ENCODE measurements at places on chromosomes 13 and 19.

GRCh38 chr13:52405369-52405766, 604 bp downstream of the THSD1 start:
- no peak for DNase-seq

DNA sequence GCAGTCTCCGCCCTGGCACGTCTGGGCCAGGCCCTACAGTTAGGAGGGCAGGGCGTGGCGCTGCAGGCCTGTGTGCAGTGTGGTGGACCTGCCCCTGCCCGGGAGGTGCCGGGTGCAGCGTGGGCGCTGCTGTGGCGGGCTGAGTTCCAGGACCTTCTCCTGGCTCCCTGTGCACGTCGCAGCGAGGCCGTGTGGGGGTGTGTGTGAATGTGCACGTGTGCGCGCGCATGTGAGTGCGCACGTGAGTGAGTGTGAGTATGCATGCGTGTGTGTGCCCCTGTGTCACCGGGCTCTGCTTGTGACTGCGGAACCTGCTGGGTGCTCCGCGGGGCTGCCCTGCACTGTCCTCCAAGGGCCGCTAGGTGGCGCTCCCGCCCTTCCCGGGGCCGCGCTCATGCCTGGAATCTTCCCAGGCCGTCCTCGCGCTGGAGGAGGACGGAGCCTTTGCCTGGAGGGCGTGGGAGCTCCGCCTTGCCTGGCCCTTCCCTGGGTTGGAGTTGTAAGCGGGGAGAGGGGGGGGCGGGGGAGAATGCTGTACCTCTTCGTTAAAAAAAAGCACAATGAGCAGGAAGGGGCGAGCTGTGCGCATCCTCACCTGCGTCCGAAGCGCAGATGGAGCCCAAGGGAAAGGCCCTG, 79.3 kb downstream of the KDM4B start:
- peak; percentile 79 for DNase-seq

DNA sequence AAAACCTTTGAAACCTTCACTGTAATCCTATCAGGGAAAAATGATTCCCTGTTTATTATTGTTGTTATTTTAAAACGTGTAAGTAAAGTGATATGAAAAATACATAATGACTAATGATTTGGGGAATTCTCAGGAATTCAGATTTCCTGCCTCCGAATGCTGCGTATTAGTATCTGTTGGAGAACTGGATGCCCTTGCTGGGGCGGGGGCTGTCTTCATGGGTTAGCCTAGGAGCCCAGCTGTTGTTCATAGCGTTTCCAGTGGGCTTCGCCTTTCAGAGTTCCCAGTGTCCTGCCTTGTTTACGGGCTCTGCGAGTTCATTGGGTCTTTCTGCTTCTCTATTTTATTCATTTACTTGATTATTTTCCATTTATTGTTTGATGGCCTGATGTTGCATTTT, 18.4 kb downstream of the NAXD start:
- no peak for DNase-seq

GRCh38 chr13:33272531-33273124, 12.9 kb downstream of the STARD13 start:
- no peak for DNase-seq

DNA sequence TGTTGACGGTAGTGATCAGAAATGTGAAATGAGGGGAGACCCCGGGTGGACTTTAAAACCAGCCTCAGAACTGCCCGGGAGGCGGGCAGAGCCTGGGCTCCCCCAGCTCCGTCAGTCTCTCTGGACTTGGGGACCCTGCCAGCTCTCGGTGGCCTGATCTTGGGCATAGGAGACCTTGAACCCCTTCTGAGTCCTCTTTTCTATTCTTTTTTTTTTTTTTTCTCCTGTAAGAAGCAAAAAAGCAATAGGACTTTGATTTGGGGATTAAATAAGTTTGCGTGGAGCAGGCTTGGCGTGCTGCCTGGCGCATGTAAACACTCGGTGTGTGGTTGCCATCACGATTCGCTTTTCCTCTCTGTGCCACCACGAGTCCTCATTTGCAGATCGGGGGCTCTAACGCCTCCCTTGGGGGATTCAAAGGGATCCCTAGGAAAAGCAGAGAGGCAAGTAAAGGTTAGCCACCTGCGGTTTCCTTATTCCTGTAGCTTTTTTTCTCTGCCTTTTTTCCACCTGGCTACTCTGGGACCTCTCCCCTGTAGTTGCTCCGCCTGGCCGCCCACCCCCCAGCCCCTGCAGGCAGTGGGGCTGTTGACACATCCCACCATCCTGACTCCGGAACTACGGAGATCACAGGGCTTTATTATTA, 1.3 kb downstream of the SAFB start:
- DNase-seq = peak; percentile 53

- peak; percentile 33 for DNase-seq
Observed at GRCh38 chr19:10262771-10263170, 8.1 kb upstream of the ICAM1 start.

DNA sequence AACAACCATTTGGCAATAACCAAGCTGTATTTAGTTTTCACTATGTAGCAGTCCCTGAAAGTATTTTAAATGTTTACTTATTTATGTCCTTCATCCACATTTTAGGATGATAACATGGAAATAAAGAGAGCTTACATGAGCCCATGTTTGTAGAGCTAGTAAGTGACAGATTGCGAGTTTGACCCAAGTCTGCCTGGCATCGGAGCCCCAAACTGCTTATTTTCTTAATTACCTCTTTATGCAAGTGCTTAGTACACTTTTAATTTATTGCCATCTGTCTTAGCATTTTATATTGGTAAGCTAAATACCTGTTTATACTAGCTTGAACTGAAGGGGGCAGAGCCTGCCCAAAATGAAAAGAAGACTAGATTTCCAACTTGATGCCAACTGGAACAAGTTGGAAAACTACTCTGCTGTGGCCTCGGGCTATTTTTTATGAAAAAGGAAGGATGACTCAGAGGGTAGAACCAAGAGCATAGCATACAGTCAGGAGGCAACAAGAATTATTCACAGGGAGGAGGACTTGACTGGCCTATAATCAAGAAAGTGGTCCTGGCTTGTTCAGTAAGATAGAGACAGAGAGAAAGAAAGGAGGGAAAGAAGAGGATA, 150.2 kb downstream of the NDFIP2 start:
- DNase-seq = peak; percentile 73
